Activated CD4-positive, CD25-positive, alpha-beta regulatory T cell treated with anti-CD3 and anti-CD28 coated beads, Interleukin-2, amount 50 U/mL, for 72 hours (primary cell): ENCODE measurements at places on chromosomes 5 and 9.
A peak's percentile ranks its signal among the peaks of the same experiment; 100 is the strongest.

GRCh38 chr9:133335924-133336811, at the start of gene SURF6:
SURF6 (minus strand) TSS chr9:133336188; CDS start chr9:133336132, 56 bp downstream.
- DNase-seq: peak; percentile 96

- DNase-seq: no peak
These were observed 91.7 kb upstream of the FAM169A start for GRCh38 chr5:74957906-74958305.

DNA sequence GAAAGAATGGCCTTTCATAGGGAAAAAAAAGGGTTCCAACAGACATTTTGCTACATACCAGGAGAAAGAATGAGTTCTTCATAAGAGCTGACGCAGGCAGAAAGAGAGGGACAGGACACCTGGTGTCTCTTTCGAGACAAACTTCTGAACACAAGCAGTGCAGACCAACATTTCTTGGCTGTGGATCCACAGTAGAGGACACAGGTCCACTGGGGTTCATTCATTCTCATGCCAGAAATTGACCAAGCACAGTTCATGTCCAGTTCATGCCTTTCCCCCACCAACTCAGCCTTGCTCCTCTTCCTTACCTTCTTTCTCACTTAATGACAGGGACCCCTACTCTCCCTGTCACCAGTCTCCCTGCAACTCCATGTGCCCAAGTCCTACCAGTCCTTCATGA, 137.7 kb downstream of the WDR41 start:
- DNase-seq: no peak

GRCh38 chr5:171207256-171207847, 101.7 kb upstream of the TLX3 start:
- DNase-seq: no peak

DNA sequence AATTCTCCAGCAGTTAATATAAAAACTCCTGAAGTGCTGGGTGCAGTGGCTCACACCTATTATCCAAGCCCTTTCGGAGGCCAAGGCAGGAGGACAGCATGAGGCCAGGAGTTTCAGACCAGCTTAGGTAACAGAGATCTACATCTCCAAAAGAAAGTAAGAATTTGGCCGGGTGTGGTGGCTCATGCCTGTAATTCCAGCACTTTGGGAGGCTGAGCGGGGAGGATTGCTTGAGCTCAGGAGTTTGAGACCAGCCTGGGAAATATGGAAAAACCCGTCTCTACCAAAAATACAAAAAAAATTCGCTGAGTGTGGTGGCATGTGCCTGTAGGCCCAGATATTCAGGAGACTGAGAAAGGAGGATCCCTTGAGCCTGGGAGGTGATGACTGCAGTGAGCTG, 6.7 kb upstream of the GPBP1 start:
- DNase-seq: no peak

- DNase-seq: no peak
These were observed 13.9 kb downstream of the TGFBI start for GRCh38 chr5:136042665-136043121.

DNA sequence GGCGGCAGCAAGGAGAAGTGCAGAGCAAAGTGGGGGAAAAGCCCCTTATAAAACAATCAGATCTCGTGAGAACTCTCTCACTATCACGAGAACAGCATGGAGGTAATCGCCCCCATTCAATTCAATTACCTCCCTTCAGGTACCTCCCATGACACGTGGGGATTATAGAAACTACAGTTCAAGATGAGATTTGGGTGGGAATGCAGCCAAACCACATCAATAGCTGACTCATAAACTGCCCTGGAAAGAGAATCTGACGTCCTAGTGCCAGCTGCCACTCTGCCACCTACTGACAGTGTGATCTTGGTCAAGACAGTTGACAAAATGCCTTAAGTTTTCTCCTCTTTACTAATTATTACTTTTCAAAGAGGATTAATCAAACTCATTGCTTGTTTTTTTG, 128.3 kb downstream of the GPBP1 start:
- DNase-seq: no peak

GRCh38 chr5:179379321-179379890, 34.1 kb upstream of the ADAMTS2 start:
- no peak for DNase-seq

DNA sequence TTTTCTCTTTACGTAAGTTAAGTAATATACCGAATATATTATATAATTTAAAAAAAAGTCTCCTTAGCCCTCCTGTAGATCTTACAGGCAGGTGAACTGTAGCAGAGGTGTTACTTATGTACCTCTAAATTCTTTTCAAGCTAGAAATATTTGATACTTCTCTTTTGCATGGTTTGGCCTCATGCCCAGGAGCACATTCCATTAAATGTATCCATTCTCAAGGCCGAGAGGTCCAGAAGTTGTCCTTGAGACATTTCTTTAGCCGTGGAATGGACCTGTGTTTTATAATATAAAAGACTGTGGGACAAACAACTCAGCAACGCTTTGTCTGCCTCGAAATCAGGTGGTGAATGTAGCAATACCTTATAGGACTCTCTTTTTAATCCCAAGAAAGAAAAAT, 184.5 kb downstream of the TRIO start:
- DNase-seq: no peak
